ENCODE measurements at places on chromosomes 13 and 19. TPM values are rescaled to one million over a fixed set of nuclear protein-coding genes. Genes with fewer than 3 reads are reported as not detected.
A peak's percentile ranks its signal among the peaks of the same experiment; 100 is the strongest.

Gene KLK13
- polyA plus RNA-seq, result not detected

- no peak for DNase-seq
These were observed 30.5 kb downstream of the VAV1 start for GRCh38 chr19:6803036-6803404.

GRCh38 chr19:28475525-28475924, 737.4 kb downstream of the UQCRFS1 start:
- no peak for DNase-seq

DNA sequence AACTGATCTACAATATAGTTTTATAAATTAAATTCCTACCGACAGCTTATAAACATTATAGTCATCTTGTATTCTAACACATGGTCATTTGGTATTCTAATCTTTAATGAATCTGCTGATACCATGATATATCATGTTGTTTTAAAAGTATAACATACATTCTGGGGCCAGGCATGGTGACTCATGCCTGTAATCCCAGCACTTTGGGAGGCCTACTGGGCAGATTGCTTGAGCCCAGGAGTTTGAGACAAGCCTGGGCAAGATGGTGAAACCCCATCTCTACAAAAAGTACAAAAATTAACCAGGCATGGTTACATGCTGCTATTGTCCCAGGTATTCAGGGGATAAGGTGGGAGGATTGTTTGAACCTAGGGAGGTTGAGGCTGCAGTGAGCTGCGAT, 3.1 kb downstream of the ZNF383 start:
- no peak for DNase-seq

- no peak for DNase-seq
These were observed 26.0 kb downstream of the IRS2 start for GRCh38 chr13:109760402-109760801.

GRCh38 chr19:15290166-15290565, 42.2 kb downstream of the BRD4 start:
- DNase-seq, result no peak

Gene SMG9
- polyA plus RNA-seq, result 10.2 TPM

DNA sequence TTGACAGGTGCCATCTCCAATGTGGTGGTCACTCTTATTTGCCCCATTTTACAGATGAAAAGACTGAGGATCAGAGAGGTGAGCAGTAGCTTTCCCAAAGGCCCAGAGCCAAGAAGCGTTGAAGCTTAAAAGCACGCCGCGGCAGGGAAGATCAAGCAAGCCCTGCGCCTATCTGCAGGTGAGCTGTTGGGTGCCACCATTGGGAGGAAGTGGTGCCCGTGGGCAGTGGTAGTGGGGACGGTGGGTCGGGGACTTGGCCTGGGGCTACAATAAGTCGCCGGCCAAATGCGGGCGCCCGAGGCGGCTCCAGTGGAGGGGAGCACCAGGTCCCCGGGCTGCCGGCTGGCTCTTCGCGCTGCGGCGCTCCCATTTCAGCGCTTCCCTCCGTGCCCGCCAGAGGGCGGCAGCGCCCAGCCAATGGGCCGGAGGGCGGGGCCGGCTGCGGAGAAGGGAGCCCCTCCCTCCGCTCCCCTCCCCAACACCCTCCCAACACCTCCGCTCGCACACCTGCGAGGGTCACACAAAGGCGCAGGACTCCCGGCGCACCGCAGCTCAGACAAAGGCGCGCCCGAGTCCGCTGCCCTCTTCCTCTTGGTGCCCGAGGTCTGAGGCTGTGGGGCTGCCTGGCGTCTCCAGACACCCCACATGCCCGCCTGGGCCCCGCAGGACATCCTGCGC, 744 bp upstream of the POU2F2 start:
- no peak for DNase-seq

- DNase-seq, result no peak
These were observed 268.2 kb downstream of the SHISA2 start for GRCh38 chr13:25783601-25784024.

- no peak for DNase-seq
These were observed 409.4 kb downstream of the IRS2 start for GRCh38 chr13:109376936-109377335.

- no peak for DNase-seq
These were observed 247.3 kb downstream of the MTUS2 start for GRCh38 chr13:29067306-29067945.

Gene CNN1
- polyA plus RNA-seq, result 24.0 TPM

Gene ZNF497
- polyA plus RNA-seq, result 0.05 TPM

GRCh38 chr13:33728271-33729037, 89.5 kb upstream of the RFC3 start:
- DNase-seq, result no peak

Gene CPAMD8
- 0.21 TPM for polyA plus RNA-seq

GRCh38 chr19:7230826-7231225, 63.4 kb downstream of the INSR start:
- DNase-seq, result no peak

Gene RETN
- not detected for polyA plus RNA-seq

DNA sequence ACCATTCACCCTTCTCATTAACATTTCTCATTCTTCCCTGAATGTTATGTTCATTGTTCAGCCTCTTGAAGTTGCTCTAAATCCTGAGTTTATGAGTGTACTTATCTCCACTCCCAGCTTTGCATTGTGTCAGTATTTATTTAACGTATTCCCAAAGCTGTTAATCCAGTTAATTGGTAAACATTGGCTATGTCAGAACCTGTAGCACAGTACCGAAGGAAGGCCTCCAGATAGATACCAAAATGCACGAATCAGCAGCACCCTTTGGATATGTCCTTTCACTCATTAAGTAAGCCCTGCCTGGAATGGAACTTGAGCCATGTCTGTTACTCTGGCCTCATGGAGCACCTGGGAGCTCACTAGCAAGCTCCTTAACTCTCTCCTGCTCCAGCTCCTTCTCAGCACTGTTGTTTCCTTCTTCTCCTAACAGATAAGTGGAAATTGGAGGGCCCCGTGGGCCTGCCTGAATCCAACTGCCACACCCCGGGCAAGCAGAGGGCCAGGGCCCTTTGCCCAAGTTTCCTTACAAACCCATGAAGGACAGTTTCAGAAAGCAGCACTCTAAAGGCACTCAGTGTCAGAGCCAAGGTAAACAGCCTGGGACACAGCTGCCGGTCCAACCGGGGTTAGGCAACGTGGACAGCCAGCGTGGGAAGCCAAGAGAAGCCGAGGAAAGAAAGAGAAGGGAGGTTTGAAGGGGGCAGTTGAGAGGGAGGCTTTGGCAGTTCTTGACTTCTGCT, 155.0 kb upstream of the SERP2 start:
- peak; percentile 74 for DNase-seq

- DNase-seq, result no peak
These were observed 1277.3 kb downstream of the SLITRK5 start for GRCh38 chr13:88948501-88948900.

- peak; percentile 6 for DNase-seq
These were observed 6.4 kb downstream of the TNFSF14 start for GRCh38 chr19:6663236-6664201.

GRCh38 chr13:96533408-96533807, 443.5 kb downstream of the HS6ST3 start:
- DNase-seq, result no peak

Gene ETV2
- polyA plus RNA-seq, result 0.12 TPM

DNA sequence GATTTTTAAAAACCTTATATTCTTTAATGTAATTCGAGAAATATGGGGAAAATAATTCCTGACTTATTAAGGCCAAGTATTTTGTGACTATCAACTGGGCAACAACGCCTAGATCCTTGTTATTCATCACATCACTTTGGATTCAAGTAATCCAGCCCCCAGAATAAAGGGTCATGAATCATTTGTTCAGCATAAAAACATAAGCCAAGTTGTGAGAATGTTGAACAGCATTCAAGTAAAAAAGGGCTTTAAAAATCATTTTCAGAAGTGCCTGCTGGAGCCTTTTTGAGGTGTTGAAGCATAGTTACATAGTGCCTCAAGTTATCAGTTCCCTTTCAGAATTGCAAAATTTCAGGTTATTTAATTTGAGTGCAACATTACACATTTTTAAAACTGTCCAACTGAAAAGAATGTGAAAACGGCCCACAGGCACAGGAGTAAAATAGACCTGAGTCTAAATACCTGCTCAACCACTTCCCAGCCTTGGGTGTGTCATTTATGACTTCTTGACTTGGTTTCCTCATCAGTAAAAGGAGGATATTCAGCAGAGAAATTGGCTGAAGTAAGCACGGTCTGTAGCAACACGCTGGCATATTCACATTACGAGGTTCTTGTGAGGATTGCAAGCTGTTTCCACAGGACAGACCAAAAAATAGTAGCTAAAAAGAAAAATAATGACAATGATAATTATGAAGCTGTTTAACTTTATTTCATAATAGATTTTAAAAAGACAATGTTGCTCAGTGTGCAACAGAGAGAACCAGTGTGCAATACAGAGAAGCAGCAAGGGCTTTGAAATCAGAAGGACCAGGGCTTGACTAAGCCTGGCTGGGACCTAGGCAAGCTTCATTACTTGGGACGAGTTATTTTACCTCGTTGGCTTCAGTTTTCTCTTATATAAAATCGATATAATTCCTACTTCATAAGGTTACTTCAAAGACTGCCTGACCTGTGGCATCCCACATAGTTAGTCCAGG, 56.6 kb downstream of the MBNL2 start:
- DNase-seq, result peak; percentile 58

Gene MRPS31
- polyA plus RNA-seq, result 21.8 TPM

Gene STARD13
- polyA plus RNA-seq, result 22.0 TPM

GRCh38 chr19:49157445-49158224, at the start of gene TRPM4:
TSS of gene TRPM4 (plus strand) at chr19:49157792. CDS start at chr19:49157867, 75 bp downstream.
- DNase-seq, result peak; percentile 67

- no peak for DNase-seq
These were observed 7.2 kb upstream of the NUP62 start for GRCh38 chr19:49936549-49936948.
